ENCODE measurements at places on chromosomes 12 and 14. TPM values are rescaled to one million over a fixed set of nuclear protein-coding genes. Genes with fewer than 3 reads are reported as not detected.

DNA sequence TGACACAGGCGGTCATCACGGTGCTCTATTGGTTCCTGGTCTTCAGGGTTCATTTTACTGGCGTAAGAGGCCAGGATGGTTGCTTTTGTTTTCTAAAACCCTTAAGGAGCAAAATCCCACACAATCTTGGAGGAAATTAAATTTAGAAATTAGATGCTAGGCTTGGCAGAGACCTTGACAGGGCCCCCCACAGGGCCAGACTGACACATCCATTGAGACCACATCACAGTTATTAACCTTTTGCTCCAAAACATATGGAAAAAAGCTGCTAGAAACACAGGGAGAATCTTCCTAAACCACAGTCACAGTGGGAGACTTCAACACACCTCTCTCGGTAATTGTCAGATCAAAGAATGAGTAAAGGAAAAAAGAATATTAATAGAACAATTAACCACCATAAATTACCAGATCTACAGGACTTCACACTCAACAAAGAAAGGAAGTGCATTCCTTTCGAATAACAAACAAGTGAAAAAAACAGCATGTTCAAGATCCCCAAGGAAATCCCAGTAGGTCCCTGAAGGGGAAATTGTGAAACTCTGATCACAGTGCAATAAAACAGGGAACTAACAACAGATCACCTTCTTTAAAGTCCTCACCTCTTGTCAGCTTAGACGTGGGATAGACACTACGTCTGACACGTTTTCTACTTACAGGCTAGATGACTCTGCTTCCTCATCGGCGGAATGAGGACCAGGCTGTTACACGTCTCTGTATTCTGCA lies 40.2 kb upstream of the TMEM179 start:
- no peak for DNase-seq

- no peak for DNase-seq
Measured at GRCh38 chr12:33041562-33041961, 145.0 kb upstream of the PKP2 start.

DNA sequence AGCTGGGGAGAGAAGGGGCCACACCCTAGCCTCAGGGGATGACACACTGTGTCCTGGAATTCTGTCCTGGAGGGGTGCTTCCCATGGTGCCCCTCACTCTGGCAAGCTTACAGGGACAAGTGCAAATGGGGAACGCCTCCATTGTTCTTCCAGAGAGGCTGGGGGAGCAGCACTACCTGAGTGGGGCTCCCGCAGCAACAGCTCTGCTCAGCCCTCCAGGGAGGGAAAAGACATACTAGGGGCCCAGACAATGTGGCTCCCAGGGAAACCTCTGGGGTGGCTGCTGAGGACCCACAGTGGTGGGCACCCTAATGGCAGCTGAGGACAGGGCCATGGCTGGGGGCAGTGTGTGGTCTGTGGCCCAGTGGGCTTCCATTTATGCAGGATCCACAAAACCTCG lies 69.4 kb downstream of the PLEKHG3 start:
- DNase-seq = no peak

GRCh38 chr12:43436597-43436996 lies 115.4 kb downstream of the ADAMTS20 start:
- no peak for DNase-seq

DNA sequence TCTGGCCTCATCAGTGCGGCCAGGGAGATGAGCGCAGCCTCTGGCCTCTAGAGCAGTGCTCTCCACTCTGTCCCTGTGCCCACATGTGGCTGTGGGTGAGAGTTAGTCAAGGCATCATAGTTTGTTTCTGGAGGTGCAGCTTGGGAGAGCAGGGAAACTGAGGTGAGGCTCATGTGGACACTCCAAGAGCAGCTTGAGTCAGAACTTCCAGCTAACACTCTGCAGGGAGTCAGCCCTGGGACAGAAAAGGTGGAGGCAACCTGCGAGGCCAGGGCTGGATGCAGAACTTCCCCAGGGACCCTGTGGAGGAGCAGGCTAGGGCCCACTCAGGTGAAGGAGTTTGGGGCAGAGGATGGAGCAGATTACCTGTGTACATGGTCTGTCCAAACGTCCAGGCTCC lies 10.8 kb downstream of the ISCA2 start:
- no peak for DNase-seq

- DNase-seq = no peak
Measured at GRCh38 chr12:12807970-12808702, 5.0 kb upstream of the DDX47 start.

DNA sequence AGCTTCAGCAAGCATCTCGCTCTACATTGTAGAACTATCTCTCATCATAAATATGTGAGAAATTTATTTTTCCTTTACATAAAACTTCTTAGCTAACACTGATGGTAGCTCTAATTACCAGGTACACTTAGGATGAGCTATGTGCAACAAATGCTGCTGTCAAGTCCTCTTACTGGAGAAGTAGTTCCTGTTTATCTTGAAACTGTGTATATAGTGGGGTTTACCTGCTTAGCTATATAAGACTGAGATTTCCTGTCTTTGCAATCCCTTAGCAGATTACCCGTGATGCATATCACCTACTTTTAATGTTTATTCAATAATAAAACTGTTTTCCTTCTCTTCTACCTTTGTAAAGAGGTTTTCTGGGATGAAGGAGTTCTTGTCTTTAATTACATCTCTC lies 98.0 kb upstream of the USP15 start:
- no peak for DNase-seq

DNA sequence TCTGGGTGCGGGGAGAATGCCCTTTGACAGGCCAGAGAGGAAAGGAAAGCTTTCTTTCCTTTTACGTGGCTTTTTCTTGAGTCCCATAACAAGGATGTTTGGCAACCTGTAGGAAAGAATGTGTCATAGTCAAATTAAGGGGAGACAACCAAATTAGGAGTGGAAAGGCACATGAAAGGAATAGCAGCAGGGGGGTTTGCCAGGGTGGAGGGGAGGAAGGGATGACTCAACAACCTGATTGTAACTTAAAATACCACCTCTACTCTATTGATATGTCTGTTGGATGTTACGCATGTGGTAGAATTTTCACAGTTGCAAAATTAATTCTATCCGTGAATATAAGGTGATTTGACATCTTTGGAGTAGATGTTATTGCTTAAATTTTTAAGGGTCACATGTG lies 28.5 kb upstream of the MYBPC1 start:
- no peak for DNase-seq

DNA sequence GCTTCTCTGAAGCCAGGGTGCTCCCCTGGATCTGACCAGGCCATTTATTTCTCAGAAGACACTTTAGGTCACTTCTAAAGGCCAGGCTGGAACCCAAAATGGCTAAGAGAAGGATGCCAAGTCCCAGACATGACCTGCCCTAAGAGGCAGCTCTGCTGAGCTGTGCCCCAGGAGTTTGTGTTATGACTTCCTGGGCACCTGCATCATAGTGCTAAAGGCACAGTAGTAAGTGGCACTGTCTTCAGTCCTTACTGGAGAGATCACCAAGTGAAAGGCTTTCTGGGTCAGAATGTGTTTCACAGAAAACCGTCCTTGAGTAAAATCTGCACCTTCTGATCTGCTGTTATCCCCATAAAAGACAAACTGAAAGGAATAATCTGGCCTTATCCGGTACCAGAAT lies 120.2 kb downstream of the DAD1 start:
- DNase-seq = no peak

GRCh38 chr12:2049604-2050540 lies 2.9 kb upstream of the CACNA1C start:
- DNase-seq = no peak

DNA sequence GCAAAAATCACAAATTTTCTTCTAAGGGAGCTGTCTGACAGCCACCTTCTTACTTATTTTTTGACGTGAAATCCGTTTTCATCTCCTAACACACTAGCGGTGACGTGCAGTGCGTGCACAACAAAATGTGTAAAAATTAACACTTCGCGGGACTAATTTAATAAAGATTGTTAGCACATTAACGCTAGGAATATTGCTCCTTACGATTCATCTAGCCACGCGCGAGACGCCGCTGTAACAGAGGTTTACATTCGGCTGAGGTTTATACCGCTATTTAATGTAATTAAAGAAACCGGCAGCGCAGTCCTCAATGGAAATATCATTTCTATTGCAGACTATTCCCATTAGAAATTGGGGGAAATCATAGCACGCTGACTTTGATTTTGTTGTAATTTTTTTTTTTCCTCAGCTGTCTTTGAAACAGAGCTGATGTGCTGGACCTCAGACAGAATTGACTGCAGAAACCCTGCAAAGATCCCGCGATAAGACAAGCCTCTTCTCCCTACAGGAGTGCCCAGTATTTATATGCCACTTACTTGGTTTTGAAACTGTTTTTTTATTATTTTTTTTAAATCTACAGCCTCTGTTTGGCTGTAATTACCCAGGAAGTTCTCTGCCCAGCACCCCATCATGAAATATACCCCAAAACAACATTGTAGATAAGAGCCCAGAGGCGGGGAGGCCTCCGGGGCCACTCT lies 31.2 kb downstream of the BCL11B start:
- no peak for DNase-seq

GRCh38 chr12:94566345-94566744 lies 84.0 kb downstream of the TMCC3 start:
- DNase-seq = no peak

GRCh38 chr12:103288016-103288415 lies 207.8 kb downstream of the C12orf42 start:
- DNase-seq = no peak

DNA sequence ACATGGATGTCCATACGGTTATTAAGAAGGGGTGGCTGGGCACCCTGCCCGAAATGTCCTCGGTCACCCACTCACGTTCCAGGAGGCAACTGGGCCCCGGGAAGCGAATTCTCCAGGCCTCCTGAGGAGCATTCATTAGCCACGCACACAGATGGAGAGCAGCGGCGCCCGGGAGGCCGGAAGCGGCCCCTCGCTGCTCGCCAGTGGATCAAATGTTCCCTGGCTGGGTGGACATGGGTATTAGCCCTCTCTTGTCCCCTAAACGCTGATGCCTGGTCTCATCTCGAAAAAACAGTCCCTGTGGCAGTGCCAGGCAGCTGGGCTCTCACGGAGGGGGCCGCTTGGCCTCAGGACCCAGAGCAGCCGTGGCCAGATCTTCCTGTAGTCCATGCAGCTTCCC lies 59.0 kb upstream of the DLK1 start:
- DNase-seq = no peak

GRCh38 chr12:130879212-130879686 lies 7.4 kb downstream of the RAN start:
- no peak for DNase-seq

DNA sequence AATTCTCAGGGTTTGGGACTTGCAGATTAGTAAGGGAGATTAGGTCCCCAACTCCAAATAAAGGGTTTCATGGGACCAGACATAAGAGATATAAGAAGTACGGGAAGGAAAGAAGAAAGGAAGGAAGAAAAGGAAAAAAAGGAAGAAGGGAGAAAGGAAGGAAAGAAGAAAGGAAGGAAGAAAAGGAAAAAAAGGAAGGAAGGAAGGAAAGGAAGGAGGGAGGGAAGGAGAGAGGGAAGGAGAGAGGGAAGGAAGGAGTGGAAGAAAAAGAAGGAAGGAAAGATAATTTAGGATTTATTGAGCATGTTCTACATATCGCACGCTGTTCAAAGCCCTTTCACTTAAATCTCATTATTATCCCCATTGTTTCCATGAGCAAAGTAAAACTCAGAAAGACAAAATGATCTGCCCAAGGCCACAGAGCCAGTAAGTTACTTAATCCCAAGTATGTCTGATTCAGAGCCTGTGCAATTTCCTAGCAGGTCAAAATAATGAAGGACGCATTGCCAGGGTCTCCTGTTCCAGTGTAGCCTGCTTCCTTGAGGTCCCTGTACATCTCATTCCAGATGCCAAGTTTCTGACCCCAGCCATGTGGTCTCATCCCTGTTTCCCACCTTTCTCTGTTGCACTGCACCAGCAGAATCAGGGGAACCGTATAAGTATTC lies 3.9 kb upstream of the HDAC7 start:
- DNase-seq = no peak

GRCh38 chr12:27772328-27773049 lies 7.5 kb upstream of the KLHL42 start:
- DNase-seq = no peak

VRTN gene
- total RNA-seq = not detected

GLTP gene
- 42.8 TPM for total RNA-seq

SDR9C7 gene
- 0.16 TPM for total RNA-seq

ADAMTS20 gene
- 0.31 TPM for total RNA-seq

TAS2R42 gene
- not detected for total RNA-seq

ACVRL1 gene
- total RNA-seq = 0.52 TPM

KRT2 gene
- total RNA-seq = not detected

TMPRSS12 gene
- total RNA-seq = not detected
